ENCODE measurements at places on chromosomes 6 and 20. TPM values are rescaled to one million over a fixed set of nuclear protein-coding genes. Genes with fewer than 3 reads are reported as not detected.

Gene TMEM63B
- total RNA-seq, result 99.7 TPM

GRCh38 chr20:38307371-38308046, 3.6 kb downstream of the BPI start:
- no peak for DNase-seq

Gene C6orf52
- not detected for total RNA-seq

DNA sequence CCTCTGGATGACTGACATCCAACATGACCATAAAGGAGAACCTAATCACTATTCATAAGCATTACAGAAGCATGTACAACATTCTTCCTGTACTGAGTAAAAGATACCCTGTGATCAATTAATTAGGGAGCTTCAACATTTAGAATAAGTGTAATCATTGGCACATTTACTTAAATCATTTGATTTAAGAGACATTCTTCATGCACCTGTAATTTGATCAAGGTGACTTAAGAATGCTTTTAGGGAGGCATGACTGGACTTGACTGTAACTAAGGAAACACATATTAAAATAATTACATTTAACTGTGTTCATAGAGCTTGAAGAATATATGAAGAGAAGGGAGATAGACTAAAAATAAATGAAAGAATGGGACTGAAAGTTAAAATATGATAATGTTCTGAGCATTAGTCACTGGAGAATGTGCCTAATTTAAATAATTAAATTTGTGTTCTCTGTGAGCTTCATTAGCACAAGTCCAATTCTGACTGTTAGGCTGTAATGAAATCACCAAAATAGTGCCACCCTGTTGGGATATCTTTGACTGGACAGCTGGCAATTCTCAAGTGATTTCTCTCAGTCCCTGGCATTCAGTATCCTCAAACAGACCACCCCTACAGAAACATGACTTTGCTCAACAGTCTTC, 295.5 kb upstream of the ADGRB3 start:
- no peak for DNase-seq

DNA sequence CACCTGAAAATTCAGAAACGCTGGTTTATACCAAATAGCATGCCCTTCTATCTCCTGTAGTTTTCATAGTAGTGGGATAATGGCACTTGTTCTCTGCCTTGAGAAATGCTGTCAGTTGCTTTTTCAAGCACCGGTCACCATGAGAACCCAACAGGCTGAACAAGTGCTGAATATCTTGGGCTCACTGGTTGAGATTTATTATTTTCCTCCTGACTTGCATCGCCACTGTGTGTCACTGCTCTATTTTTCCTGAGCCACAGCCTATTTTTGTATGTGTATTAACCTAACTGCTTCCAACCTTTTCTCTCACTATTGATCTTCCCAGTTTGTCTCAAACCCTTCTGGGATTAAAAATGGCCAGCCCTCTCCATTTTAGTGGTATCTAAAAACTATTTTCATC, 71.9 kb downstream of the OPN5 start:
- no peak for DNase-seq

DNA sequence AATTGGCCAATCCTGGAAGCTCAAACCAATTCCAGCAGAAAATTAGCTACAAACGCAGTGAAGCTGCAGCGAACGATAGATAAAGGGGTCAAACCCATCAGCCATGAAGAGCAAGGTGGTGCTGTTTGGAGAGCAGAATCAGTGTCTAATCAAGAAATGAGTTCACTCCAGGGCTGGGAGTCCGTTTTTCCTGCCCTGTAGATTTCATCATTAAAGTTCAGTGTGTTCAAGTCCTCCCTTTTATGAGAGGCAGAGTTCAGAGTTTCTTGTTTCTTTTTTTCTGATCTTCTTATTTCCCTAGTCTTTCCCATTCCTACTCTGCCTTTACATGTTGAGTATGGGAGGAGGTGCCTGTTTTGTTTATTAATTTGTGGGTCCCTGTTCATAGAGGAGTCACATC, 30.4 kb downstream of the SLC17A1 start:
- DNase-seq, result no peak

Gene NMBR
- total RNA-seq, result not detected

DNA sequence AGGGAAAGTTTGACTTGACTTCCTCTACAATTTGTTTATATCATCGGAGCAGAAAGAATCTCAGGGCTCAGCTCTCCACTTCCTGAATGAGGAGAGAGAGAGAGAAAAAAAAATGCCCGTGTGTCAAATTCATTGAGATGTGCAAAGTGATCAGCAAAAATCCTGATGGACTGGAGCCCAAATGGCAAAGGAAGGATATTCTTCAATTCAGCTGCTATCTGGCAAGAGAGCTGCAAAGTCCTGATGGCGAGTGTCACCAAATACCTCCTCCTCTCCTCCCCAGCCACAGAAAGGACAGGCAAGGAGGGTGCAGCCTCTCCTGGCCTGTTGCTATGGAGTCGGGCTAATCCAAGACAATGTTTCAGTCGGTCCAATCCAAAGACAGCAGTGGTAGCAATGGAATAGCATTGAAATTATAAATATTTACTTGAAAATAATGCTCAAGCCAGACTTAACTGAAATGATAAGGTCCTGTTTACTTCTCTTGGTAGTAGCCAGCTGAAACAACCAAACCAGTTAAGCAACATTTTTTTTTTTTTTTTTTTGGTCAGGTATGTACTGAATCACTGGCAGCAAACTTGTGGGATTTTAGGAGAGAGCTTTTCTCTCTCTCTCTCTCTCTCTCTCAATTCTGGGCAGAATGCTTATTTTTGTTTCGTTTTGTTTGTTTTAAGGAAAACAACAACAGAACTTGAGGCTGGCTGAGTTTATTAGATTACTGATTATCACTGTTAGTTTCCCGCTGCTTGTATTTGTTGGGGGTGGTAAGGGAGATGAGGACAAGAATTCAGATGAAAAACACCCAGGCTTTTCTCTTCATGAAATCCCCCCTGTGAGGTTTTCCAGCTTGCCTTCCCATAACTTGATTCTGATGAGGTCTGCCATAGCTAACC, 204.2 kb downstream of the BCAS1 start:
- DNase-seq, result peak; percentile 44

- DNase-seq, result no peak
Measured at GRCh38 chr6:14699803-14700601, 545.9 kb upstream of the JARID2 start.

Gene ULBP2
- total RNA-seq, result 0.31 TPM

GRCh38 chr6:119311514-119312142, 37.9 kb downstream of the MAN1A1 start:
- DNase-seq, result no peak

Gene SSTR4
- total RNA-seq, result not detected

DNA sequence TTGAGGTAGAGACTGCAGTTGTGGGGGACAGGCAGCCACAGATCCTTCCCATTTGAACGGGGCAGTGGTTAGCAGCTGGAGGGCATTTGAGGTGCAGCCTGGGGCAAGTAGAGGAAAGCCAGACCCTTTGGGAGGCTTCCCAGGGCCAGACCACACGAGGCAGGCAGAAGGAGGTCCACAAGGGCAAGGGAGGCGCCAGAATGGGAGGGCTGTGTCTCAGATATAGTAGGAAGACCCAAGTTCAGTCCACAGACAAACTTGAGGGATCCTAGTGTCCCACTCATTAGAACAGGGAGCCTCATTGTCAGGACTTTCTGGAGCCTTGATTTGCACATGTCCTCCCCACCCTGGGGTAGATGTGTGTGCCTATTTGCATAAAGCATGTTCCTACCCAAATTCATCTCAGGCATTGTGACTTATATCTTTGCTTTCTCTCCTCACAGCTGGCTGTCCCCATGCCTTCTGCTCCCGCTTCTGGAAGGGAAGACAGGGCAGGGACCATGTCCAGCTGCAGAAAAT, 166.0 kb downstream of the VEGFA start:
- DNase-seq, result no peak

Gene EYS
- total RNA-seq, result 0.59 TPM

Gene SPATA25
- 3.2 TPM for total RNA-seq

Gene HLA-DOB
- 0.64 TPM for total RNA-seq

DNA sequence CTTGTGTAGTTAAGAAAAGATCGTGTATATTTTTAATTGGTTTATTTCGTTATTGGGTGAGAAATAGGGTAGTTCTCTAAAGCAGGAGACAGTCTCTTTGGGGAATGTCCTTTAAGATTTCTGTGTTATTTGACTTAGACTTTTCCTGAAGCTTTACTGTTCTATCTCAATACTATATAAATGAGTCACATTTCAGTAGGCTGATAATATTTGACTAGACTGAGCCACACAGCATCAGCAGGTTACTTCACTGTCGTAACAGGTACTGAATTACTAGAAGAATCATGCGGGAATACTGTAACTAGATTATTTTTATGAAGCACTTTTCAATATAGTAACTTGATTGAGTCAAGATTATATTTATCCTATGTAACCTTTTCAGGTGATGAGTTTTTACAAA, 1.4 kb downstream of the SMAP1 start:
- DNase-seq, result no peak

DNA sequence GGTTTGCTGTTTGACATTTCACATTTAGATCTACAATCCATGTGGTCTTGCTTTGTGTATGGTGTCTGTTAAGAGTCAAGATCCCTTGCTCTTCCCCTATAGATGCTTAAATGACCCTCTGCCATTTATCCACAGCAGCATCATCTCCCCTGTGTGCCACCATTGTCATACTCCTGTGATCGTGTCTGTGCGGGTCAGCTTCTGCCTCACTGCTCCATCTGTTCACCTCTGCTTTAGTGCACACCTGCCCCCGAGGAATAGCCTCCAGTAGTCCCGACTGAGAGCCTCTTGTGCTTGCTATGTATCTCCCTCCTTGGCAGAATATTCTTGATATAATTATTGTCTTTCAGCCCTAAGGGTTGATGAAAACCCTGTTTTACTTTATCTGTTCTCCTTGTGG, 551.2 kb downstream of the CDH26 start:
- no peak for DNase-seq

Gene PACRG
- total RNA-seq, result 0.70 TPM

DNA sequence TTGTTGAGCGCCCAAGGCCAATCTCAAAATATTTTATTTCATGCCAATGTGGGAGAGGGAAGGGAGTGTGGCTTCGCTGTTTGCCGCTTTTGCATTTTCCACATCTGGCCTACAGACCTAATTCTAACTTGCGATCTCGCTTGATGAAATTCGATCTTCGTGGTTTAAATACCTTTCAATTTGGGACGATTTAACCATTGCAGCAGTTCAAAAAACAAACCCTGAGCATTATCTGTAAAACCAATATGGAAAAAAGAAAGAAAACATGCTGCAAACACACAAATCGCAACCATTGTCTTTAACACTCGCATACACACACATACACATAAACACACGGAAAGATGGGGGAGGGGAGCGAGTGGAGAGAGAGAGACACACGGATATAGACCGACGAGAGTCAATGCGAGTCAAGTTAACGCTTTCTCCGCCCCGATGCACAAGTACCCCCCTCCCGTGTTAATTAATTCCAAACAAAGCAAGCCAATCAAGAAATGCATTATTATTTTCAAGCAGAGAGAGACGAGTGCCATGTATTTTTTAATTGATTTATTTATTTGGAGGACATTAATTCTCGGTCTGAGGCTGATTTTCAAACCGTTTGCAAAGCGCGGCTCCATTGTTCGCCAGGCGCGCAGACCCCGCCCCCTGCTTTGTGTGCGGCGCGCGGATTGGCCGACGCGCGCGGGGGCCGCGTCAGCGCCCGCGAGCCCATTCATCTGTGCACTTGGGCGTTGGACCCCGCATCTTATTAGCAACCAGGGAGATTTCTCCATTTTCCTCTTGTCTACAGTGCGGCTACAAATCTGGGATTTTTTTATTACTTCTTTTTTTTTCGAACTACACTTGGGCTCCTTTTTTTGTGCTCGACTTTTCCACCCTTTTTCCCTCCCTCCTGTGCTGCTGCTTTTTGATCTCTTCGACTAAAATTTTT, at the start of gene MARCKS:
MARCKS (plus strand) TSS at position 721 of the 931 bp plus-strand sequence. CDS start 401 bp downstream, outside the sequence.
- DNase-seq, result peak; percentile 90
